Ovary (tissue), 10 donors: ENCODE measurements at places on chromosomes 2 and 18. TPM values are rescaled to one million over a fixed set of nuclear protein-coding genes. Genes with fewer than 3 reads are reported as not detected.

- DNase-seq, result no peak
Measured at GRCh38 chr2:162175714-162176113, 23.7 kb upstream of the GCG start.

GRCh38 chr2:113260991-113261390 lies 17.7 kb downstream of the PAX8 start:
- DNase-seq, result no peak

DNA sequence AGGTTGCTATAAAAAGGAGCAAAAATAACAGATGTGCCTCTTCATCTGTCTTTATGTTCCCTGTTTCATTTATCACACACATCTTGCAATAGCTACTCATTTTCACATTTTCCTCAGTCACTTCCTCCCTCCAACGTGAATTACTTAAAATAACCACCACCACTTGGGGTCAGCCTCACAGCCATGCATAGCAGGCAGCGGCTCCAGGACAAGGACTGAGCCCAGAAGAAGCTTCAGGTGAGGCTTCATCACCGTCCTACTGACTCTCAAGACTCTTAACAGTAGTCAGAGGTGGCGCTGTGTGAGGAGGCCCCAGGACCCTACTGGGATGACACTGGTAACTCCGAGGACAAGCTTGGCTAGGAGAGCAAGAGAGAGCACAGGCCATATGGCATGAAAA lies 15.5 kb upstream of the ST8SIA5 start:
- no peak for DNase-seq

DNA sequence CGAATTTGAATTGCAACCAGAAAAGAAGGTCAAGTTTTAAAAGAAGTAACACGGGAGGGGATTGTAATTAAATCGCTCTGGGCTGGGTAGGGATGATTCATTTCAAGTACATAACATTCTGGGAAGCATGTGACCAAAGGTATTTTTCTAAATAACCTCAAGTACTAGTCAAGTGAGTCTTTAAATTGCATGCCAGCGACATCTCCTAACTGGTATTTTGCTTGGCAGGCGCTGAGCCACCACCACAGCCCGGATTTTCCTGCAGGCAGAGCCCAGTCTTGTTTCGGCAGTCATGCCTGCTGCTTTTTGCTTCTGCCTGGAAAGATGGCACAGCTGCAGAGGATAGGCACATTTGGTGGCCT lies 33.7 kb upstream of the NPAS2 start:
- DNase-seq, result no peak

Gene SGPP2
- polyA plus RNA-seq, result 0.22 TPM

Gene TRIM54
- polyA plus RNA-seq, result 0.20 TPM

Gene CFC1
- not detected for polyA plus RNA-seq

DNA sequence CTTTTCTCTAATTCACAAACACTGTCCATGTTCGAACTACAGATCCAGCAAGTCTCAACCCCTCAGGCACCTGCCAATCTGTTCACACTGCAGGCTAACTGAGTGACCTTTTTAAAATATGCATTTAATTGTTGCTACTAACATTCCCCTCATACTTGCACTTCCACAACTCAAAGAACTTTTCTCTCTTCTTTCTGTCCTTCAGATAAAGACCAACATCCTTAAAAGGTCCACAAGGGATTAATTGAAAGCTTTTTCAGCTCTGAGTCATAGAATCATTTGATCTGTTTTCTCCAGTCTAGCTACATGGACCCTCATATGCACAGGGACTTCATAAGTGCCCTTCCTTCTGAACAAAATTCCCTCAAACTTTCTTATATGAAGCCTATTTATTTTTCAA lies 1321.2 kb downstream of the DPP10 start:
- DNase-seq, result no peak

DNA sequence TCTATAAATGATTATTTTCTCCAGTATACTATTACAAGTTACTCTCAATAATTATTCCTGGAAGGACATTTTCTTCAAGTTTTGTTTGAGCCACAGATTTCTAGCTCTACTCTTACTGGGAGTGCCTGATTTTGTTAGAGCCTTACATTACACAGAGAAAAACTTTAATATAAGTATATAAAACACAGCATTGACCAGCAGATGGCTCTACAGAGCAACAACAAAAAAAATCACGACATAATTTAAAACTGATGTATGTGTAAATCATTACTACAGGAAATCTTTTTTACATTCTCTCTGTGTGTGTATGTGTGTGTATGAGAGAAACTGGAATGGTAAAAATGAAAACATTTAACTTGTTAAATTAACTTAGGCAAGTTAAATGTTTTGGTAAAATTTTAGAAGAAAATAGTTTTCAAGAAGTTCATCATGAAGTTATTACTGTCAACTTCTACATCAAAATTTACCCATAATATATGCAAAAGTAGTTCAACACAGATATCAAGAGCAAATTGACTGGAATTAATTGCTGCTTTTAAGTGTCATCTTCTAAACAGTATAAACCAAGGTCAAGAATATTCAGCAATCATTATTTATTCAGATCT lies 103.3 kb downstream of the MDH1 start:
- DNase-seq, result no peak

DNA sequence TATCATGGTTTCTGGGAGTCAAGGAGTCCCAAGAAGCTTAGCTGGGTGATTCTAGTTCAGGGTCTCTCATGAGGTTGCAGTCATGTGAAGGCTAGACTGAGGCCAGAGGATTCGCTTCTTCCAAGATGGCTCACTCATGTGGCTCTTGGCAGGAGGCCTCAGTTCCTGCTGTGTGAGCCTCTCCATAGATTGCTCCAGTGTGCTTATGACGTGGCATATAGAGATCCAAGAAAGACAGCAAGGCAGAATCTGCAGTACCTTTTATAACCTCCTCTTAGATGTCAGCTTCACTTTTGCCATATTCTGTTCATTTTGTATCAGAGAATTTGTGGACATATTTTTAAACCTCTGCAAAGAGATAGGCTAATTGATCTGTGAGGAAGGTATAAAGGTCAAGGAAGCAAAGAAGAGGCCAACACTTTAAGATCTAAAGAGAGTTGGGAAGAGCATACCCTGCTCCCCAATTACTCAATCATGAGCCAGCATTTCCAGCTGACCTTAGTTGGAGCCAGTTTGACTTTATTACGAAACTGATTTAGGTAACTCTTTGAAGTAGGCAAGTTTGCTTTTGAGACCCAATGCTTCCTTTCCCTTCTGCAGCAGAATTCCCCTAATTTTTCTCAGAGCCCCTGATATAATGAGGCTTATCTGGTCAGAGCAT lies 134.7 kb downstream of the EML6 start:
- no peak for DNase-seq

DNA sequence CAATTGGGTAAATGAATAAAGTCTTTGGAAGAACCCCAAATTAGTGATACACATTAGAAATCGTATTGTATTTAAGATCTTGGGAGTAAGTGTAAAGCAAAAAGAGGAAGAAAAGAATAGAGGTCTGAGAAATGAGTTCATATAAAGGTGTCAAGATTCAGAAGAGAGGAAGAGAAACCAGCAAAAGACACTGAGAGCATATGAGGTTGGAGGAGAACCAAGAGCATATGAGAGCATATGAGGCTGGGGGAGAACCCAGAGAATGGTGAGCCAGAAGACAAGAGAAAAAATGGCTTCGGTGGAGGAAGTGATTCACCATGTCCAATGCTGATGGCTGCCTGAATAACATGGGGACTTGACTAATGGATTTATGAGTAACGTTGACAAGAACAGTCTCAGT lies 620.1 kb upstream of the GCFC2 start:
- no peak for DNase-seq
